ENCODE measurements at places on chromosomes 6 and 20. TPM values are rescaled to one million over a fixed set of nuclear protein-coding genes. Genes with fewer than 3 reads are reported as not detected.
A peak's percentile ranks its signal among the peaks of the same experiment; 100 is the strongest.

- no peak for DNase-seq
Measured at GRCh38 chr6:44135173-44135758, 7.9 kb downstream of the TMEM63B start.

Gene CYP24A1
- 9.1 TPM for polyA plus RNA-seq

Gene SLC22A3
- not detected for polyA plus RNA-seq

DNA sequence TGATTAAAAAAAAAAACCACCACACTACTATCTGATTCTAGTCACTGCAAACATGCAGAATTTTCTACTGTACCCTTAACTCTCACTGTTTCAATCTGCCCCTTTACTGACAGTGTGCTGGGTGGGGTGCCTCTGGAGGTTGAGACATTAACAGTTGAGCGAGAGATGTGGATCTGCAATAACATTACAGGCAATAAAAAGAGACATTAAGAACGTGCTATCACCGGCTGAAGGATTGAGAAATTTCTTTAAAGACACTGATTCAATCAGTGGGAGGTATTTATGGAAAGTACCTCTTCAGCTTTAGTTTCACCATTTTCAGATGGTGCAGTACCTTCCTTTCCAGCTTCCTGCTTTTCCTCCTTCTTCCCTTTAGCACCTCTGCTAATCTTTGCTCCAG, 32.5 kb downstream of the HMGN3 start:
- no peak for DNase-seq

DNA sequence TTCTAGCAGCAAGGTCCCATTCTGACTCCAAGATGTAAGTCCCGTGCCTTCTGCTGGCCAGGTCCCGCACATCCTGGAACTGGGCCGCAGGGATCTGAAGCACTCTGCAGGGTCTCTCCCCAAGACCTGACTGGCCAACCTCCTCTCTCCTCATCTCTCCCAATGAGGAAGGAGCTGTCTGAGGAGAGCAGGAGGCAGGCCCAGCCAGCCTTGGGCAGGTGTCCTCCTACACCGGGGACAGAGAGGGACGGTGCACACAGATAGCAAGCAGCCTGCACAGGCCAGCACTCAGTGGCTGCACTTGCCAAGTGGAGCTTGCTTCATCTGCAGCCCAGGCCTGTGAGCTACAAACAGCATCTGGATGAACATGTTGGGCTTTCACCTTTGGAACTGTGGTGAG, 76.8 kb upstream of the CD93 start:
- no peak for DNase-seq

Gene JPH2
- polyA plus RNA-seq = 0.75 TPM

DNA sequence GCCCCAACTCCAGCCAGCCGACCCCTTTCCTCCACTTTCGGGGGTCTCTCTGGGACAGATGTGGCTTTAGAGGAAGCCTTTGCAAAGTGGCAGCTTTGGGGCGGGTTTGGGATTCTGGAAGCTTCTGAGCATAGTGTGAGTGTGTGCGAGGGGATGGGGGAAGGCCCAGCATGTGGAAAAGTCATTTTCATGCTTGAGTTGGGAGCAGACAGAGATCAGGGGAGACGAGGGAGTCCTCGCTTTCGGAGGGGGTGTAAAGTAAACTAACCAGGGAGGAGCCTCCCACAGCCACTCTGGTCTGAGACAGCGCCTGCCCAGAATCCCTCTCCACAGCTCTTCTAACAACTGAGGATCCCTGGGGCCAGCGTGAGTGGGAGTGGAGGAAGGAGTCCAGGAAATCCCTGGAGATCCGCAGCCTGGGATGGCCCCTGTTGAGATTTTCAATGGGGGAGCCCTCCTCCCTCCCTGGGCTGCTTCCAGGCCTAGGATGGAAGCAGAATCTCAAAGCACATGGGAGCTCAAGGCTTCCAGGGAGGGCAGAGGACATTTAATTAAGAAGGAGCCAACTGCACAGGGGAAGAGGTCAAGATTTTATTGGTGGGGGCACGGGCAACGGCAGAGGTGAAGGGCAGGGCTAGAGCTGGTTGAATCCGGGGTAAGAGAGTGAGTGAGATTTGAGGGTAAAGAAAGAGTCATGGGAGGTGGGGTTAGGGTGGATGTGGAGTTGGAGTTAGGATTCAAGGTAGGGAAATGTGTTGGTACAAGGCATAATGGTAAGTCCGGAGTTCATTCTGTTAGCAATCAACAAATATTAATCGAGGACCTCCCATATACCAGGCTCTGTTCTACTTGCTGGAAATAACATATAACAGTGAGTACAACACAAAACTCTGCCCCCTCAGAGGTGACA, 102.3 kb upstream of the FOXP4 start:
- DNase-seq = no peak

DNA sequence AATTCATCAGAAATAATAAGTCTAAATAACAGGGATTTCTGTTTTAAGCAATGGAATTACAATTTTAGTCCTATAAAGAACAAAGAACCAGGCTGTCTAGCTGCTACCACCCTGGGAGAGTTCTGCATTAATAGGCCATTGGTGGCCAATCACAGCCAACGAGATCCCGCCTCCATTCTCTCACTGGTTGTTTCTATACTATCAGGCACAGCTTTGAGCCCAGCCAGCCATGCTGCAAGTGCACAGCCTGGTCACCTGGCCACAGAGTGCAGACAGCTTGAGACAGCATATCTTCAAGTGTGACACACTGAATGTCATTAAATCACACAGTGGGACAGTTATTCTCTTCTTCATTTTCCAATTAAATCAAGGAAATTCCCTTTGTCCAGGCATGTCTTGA, 16.1 kb upstream of the RAB22A start:
- peak; percentile 61 for DNase-seq

DNA sequence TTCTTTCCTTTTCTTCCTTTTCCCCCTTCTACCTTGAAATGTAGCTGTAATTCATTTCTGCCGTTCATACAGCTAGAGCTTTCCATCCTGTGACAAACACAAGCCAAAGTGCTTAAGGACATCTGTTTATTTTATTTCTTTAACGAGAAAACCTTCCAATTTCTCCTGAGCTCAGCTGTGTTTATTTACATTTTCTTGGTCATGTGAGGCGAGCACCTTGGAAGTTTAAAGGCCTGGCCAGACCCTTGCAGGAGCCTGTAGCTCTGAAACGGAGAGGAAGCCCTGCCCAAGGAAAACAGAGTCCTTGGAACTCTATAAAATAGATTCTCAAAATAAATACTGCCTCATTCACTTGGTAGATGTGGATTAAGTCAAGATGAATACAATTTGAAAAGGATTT, 223.1 kb downstream of the EYA2 start:
- no peak for DNase-seq

Gene HUS1B
- polyA plus RNA-seq = 0.30 TPM

Gene HSPA12B
- 0.46 TPM for polyA plus RNA-seq

DNA sequence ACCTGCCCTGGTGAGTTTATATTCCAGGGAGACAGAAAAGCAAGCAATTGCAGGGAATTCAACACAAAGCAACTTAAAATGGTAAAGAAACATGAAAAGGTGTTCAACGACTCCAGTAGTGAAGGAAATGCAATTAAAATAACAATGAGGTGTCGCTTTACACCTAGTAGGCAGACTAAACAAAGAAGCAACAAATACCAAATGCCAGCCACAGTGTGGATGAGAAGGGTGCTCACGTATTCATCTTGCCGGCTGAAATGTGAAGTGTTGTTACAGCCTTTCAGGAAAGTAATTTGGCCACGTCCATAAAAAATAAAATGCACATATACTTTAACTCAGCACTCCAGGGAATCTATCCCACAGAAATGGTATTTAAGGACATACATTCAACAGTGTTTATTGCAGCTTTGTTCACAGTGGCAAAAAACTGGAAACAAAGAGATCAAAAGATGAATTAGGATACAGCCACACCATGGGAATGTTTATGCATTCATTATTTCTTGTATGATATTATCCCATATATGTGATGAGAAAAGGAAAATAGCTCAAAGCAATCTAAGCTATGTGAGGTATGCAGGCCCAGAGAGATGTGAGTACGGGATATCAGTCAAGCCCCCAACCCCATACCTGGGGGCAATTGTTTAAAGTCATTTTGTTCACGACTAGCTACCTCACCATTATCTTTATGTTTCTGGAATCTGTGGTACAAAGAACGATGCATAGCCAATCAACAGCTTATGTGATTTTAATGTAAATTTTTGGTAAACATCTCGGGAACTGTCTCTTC, 266.0 kb upstream of the SOX4 start:
- no peak for DNase-seq

GRCh38 chr6:100617633-100618350, 153.1 kb upstream of the SIM1 start:
- DNase-seq = no peak

DNA sequence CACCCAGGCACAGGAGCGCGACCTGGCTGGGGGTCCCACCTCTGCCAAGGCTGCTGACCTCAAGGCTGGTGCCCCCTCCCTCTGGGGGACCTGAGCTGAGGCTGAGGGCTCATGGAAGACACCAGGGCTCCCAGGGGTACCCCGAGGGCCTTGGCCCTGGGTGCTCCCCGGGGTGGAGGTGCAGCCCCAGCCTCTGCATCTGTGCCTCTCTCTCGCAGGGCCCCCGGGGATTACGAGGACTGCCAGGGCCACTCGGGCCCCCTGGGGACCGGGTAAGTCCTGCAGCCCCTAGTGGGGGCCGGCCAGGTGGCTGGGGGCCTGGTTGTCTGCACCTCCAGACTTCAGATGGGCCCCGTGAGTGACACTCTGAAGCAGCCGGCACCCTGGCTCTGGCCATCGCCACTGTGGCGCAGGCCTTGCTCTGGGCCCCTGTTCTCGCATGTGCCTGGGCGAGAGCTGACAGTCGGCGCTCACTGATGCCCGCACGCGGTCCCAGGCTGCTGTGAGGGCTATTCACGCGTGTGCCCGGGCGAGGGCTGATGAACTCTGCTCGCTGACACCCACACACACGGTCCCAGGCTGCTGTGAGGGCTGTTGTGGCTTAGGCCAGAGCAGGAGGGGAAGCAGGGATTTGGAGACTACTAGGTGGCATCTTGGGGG, 9.3 kb downstream of the COL9A3 start:
- DNase-seq = no peak

DNA sequence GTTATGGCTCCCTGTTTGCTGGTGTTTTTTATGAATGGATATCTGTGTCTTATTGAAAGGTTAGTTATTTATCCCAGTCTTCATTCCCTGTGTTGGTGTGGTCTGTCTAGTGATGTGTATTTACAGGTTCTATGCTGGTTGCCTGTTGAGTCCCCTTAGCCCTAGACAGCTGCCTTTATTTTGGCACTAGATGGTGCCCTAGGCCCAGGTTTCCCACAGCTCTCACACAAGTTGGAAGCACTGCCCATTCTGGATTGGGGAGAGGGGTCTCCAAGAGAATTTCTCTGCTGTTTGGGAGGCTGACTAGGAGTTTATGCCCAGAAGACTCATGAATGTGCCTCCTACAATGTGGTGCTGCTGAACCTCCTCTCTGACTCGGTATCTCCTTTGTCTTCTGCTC, 12.4 kb downstream of the GRM1 start:
- DNase-seq = no peak

Gene PBOV1
- not detected for polyA plus RNA-seq

DNA sequence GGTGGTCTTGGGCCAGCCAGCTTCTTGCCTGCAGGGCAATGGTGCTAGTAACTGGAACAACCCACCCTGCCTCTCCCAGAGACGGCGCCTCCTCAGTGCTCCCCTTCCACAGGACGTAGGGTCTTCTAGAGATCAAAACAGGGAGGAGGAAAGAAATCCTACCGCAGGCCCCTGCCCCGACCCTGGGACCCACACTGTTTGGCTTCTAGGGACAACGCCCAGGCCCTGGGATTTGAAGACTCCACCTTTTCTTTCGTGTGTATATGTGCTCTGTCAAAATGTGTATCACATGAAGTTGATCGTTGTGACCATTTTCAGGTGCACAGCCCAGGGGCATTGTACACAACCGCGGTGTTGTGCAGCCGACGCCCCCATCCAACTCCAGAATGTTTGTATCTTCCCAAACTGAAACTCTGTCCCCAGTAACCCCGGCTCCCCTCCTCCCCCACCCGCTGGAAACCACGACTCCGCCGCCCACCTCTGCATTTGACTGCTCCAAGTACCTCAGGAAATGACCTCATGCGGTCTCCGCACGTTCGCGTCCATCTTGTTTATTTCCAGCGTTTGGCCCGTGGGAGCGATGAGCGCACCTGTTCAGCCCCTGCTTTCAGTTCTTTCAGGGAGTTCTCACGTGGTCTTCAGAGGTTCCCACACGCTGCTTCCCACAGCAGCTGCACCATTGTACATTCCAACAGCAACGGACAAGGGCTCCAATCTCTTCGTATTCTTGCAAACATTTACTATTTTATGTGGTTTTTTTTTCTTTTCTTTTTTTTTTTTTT, 3.4 kb upstream of the BHLHE23 start:
- no peak for DNase-seq

GRCh38 chr6:11589261-11589660, 51.7 kb downstream of the TMEM170B start:
- DNase-seq = no peak

Gene FAM83C
- polyA plus RNA-seq = not detected

- DNase-seq = no peak
Measured at GRCh38 chr20:17971300-17972013, 2.6 kb downstream of the MGME1 start.

Gene PAK5
- 0.06 TPM for polyA plus RNA-seq

DNA sequence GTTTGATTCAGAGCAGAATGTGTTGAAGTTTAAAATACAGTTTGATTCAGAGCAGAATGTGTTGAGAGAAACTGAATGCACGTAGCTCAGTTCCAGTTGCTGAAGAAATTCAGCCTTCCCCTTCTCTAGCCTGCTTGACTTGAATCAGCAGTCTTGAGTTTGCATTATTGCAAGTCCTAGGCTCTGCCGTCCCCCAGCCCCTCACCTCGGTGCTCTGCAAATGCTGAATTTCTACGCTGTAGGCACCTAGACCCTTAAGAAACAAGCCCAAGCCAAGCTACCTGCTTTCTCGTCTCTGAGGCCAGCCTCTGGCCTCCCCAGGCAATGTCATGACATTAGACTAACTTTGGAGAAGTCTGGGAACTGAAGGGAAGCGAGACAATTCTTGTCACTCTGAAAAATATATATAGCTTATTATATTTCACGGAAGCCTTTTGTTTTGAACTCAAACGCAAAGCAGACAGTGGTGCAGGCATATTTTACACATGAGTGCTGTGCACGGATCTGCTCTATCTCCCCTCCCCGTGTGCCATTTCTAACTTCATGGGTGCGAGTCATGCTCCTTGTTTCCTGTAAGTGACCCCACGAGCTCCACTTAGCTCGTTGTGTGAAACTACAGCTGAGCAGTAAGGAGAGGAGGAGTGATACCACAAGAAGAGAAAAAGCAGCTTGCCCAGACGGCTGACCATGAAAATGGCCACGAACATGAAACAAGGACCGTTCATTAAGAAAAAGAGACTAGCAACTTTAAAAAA, 71.4 kb upstream of the DUSP22 start:
- DNase-seq = no peak

Gene SLC35D3
- 0.16 TPM for polyA plus RNA-seq

DNA sequence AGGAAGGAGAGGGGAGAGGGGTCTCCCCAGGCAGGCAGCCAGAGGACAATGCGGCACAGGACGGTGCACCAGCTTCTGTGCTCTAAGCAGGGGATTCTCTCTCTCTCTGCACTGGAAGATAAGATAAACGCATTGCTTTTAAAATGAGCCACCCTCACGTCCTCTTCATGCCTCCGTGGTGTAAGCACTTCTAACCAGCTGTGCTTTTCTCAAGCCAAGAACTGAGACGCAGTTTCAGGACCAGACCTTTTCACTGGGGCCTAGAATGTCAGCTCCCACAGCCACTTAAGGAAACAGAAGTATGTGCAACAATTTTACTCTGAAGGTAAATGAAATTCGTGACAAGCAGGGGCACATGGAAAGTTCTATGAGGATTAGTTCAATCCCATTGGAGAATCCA, 82.4 kb downstream of the PSMB1 start:
- DNase-seq = no peak

Gene LAMA5
- 27.2 TPM for polyA plus RNA-seq

All from SK-N-SH (cell line).